ENCODE measurements at places on chromosomes 1 and 21.

DNA sequence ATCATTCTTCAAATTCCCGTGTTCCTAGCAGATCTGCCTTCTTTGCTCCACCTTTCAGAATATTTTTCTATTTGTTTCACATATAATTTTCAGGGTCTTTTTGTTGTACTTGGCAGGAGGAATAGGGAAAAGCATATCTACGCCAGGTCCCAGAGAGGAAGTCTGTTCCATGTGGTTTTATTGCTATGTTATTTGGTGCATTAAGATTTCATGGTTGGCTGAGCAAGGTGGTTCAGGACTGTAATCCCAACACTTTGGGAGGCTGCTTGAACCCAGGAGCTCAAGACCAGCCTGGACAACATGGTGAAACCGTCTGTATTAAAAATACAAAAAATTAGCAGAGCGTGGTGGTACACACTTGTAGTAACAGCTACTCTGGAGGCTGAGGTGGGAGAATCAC, 36.1 kb downstream of the COL6A1 start:
- DNase-seq = no peak

GRCh38 chr1:22104094-22104493, 38.8 kb downstream of the WNT4 start:
- no peak for DNase-seq

DNA sequence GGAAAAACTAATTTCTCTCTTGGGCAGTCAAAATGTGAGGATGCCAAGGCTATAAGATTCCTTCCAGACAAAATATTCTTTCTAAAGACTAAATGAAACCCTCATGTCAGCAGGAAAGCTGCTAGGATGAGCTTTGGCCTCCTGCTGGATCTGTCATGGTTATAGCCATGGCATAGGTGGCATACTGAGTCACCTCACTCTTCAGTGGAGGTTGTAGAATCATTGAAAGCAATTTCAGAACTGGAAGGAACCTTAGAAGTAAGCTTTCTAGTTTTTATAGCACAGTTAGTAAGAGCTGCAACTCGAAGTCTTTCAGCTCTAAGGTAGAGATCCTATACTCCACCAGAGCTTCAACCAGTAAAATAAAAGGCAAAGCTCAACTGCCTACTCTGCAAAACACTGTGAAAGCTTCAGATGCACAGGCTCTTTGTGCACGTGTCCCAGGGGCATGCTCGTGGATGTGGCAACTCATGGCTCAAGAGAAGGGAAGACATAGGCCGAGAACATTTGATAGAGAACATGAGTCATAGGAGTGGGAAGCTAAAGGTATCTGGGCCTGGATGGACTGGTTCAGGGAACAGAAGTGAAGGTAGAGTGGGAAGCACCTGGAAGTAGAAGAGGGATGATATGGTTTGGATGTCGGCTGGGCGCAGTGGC, 5.8 kb downstream of the AVPR1B start:
- DNase-seq = no peak

- no peak for DNase-seq
These were observed 27.8 kb upstream of the CACYBP start for GRCh38 chr1:174971902-174972301.

- no peak for DNase-seq
These were observed 80.7 kb downstream of the SMYD2 start for GRCh38 chr1:214361636-214362035.

DNA sequence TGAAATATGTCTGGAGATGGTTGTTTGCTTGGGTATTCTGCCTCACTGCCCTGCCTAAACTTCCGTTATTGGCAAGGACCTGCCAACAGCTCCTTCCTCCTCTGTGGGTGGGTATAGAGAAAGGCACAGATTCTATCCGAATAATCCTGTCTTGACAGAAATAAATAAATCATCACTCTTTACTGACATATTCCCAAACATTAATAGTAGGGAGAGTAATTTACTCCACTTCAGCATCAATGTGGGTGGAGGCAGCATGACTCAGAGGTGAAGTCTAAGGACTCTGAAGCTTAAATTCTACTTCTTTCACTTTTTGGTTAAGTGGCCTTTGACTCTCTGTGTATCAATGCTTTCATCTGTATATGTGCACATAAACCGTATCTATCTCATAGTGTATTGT, 2.9 kb downstream of the CD84 start:
- DNase-seq = no peak

DNA sequence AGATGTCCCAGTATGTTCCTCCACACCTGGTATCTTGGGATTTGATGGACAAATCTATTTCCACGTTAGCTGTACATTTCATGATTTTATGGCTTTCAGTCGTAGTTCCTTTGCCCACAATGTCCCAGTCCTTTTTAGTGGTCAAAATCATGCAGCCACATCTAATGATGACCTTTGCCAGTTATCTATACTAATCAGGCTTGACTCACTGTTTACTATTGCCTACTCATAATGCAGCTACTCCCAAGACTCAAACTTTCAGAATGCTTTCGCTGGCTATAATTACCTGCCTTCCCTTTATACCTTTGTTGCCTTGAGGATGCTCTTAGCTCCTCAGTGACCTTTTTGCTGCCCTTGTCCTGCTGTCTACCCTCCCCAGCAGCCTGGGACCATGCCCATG, 6.4 kb downstream of the NOS1AP start:
- no peak for DNase-seq

- no peak for DNase-seq
These were observed 128.7 kb downstream of the ACTL8 start for GRCh38 chr1:17883662-17884395.

DNA sequence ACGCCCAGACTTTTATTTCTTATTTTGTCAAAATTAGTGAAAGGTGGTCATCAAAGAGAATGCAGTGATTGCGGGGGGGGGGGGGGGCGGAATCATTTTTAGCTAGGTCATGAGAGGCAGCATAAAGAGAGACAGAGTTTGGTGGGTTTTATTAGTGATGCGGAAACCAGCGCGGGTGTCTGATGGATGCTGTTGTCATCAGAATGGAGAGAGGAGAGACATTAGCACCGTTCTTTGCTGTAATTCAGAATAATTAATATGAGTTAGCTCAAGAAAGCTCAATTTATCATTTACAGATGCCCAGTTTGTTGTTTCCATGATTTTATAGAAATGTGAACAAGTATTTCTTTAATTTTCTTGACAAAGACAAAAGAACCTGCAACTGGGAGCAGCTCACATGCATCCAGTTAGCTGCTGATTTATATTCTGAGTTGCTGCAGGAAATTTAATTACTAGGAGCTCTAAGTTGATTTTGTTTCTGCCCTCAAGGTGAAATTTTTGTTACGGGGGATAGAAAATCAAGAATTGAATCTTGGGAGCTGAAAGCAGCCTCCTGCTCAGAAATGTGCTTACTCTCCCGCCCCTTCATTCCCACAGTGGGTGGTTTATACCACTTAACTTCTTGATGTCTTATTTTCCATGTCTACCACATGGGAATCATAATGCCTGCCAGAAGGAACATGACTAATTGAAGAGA, 133.4 kb upstream of the MAP1LC3C start:
- no peak for DNase-seq

DNA sequence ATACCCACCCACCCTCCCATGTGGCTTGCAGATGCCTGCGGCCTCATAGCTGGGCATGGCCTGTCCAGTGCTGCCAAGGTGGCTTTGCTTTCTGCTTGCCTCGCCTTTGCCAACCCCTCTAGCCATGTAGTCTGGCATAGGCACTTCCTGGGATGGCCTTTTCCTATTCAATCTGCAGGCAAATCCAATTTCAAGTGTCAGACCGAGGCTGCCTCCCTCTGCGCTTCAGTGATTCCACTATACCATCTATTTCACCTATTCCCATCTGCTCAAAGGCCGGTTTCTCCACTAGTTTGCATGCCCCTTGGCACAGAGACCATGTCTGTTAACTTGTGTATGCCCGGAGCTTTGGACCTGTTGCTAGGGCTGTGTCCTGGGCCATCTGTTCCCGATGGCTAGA, 3.8 kb upstream of the ZBTB21 start:
- no peak for DNase-seq
